ENCODE measurements at places on chromosomes 11 and 22.

DNA sequence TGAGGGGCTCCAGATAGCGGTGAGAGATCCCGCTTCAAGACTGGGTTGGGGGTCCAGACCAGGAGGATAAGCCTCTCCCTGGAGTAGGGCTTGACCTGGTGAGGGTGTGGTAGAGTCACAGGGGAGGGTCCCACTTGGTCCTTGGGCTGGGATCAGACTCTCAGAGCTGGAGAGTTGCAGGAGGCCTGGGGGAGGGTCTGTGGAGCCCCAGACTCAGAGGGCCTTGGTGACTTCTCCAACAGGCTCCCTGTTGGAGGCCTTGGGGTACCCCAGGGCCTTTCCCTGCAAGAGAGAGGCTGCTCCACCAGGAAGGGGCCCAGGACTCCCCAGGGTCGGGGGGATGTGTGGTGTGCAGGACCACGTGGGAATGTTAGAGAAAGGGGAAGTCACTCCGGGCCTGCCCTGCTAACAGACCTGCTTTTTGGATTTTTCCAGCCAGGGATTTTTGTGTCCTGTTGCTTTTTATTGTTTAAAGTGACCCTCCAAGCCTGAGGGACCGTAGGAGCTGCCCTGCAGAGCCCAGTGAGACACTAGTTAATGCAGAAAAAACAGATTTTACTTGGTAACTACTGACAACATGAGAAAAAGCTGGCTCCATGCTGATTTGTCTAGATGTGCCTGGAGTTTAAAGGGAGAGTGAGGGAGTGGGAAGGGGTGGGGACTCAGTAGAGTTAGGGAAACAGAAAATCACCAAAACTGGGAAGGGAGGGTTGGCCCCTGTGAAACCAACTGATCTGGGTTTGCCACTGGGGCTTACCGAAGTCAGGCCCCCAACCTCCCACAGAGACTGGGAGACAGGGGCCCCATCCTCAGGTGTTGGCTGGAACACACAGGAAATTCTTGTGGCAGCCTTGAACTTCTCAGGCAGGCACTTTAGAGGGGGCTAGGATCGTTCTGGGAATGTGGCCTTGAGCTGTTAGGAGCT lies 801 bp upstream of the TXNRD2 start:
- no peak for DNase-seq

GRCh38 chr11:88131764-88132470 lies 43.3 kb downstream of the RAB38 start:
- no peak for DNase-seq

DNA sequence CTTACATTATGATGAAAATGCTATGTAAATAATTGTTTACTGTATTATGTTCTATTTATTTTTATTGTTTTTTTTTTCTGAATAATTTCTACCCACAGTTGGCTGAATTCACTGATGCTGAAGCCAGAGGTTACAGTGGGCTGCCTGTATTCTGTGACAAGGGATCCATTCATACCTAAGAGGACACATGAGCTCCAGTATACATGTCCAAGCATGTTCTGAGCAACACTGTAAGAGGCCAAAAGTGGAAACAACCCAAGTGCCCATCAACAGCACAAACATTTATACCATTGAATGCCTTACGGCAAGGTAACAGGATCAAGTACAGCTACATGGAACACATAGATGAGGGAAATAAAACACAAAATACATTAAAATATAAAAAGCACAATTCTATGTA lies 1.4 kb upstream of the SRSF8 start:
- no peak for DNase-seq

GRCh38 chr11:89249196-89249595 lies 71.5 kb downstream of the TYR start:
- DNase-seq = no peak

DNA sequence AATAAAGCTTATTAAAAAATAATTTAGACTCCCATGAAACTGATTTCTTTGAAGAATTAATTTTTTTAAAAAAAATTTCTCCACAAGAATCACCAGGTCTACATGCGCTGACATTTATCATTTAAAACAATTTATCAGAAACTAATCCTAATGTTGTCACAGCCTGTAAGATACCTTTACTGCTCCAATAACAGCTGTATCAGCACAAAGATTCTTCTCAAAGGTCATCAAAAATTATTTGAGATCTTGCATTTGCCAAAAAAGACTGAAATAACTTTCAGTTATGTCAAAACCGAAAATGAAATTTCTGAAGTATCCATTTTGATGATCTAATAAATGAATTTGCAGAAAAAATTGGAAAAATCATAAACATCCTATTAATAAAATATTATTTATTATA lies 8.1 kb downstream of the KRTAP5-5 start:
- no peak for DNase-seq

DNA sequence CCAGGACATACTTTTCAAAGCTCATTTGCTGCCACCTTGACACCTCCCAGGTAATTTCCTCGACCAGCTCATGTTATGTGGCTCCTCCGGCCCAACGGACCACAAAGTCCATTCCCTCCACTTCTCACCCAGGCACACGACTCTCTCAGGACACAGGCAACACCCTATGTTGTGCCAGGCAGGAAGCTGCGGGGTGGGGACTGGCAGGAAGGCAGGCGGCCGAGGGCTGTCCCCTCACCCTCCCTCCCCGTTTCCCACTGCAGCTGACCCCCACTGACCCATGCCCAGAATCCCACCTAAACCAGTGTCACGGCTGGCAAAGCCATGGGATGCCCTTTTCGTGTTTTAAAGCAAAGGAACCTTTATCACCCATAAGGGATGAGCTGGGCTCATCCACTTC lies 20.8 kb downstream of the CELSR1 start:
- no peak for DNase-seq

- no peak for DNase-seq
These were observed 530.2 kb downstream of the DLG2 start for GRCh38 chr11:85096939-85097338.

DNA sequence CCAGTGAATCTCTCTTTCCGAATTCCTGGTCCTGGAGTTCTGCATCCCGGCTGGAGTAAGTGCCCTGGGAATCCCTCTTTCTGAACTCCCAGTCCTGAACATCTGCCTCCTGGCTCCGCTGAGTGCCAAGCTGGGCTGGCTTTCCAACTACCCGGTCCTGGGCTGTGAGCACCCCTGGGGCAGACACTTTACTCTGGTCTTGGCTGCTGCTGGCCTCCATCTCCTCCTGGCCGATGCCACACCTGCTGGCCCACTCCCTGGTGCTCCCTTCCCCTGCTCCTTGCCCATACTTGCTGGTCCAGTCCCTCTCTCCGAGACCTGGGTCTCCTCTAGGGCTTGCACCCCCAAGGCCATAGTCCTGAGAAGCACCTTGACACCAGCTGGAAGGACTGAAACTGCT lies 14.7 kb downstream of the TNKS1BP1 start:
- no peak for DNase-seq

DNA sequence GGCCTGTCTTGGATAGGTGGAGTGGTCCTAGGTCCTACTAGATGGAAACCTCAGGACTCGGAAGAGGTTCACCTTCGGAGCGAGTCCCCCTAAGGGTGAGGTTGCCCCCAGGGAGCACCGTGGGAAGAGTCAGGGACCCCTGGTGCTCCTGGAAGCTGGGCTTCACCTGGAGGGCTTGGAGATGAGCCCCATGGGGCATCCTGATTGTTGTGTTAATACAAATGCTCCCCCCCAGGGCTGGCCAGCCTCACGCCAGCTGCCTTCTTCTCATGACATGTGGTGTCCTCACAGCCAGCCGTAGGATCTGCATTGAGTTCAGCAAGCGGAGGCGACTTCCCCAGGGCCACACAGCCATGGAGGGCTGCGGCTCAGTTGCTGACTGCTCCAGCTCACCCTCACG lies 1487.5 kb downstream of the BRD1 start:
- DNase-seq = no peak

- DNase-seq = no peak
These were observed 136.9 kb upstream of the SYT13 start for GRCh38 chr11:45423036-45423435.

DNA sequence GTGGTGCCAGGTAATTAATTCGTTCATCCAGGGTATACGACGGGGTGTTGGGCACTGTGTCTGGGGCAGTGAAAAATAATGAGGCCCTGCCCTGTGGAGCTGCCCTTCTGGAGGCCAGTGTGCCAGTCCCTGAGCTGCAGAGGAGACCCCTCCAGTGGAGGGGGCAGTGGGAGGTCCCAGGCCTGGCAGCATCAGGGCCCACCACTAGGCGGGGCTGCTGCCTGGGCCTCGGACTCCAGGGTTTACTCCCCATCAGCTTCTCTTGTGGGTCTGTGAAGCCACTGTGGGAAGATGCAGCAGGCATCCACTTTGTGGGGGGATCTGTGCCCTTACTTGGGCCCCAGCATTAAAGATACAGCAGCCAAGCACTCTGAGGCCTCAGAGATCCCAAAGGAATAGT lies 17.4 kb upstream of the TMPRSS6 start:
- no peak for DNase-seq

GRCh38 chr11:19696073-19696472 lies 16.6 kb upstream of the NAV2 start:
- DNase-seq = no peak

DNA sequence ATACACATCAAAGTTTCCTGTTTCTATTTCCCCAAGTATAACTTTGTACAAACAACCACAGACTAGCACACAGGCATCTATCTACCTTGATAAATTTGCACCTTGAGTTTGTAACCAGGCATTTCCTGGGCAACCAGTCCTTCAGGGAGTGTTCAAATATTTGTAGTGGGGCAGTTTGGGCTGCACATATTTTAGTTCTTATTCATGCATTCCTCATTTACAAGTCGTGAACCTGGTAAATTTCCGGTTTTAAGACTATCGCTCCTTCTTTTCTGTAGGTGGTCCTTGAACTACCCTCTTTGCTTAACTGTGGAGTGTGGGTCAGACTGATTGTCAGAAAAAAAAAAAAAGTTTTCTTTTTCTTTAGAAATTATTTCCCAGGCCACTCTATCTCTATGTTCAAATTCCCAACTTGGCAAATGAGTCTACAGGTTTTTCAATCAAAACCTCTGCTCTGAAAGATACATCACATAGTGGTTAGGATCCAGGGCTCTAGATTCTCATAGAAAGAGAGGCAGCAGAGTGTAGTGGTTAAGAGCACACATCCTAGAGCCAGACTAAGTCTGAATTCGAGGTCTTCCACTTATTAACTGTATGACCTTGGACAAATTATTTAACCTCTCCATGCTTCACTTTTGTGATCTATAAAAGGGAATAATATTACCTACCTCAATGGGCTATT lies 201.5 kb downstream of the SOX6 start:
- DNase-seq = no peak

- no peak for DNase-seq
These were observed 18.3 kb upstream of the MICAL3 start for GRCh38 chr22:18042685-18043084.

DNA sequence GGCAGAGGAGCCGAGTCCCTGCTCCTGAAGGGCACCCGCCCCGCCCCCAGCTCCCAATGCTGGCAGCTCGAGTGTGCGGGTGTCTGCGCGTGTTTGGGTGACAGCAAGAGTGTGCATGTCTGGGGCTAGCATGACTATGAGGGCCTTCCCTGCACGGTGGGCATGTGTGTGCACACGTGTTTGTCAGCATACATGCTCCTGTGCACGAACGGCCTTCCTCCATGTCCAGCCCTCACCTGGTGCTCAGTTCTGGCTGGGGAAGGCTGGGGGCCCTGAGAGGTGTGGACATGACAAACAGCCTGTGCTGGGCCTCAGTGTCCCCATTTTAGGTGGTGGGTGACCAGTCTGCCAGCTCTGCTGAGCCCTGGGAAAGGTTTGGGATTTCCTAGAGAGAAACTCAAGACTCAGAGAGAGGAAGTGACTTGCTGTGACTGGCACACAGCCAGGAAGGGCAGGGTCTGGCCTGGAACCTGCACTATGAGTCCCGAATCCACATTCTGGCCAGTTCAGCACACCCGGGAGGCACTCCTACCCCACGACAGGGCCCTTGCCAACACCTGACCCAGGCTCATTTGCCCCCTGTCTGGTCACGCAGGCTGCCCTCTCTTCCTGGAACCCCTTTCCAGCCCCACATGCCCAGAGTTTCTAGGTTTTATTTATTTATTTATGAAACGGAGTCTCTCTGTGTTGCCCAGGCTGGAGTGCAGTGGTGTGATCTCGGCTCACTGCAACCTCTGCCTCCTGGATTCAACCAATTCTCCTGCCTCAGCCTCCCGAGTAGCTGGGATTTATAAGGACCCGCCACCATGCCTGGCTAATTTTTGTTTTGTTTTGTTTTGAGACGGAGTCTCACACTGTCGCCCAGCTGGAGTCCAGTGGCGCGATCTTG lies 3.3 kb upstream of the SHISA8 start:
- DNase-seq = no peak

- DNase-seq = no peak
These were observed 239.3 kb upstream of the POU2AF2 start for GRCh38 chr11:111006227-111006626.

GRCh38 chr22:39806109-39806508 lies 87.5 kb downstream of the ENTHD1 start:
- DNase-seq = no peak

DNA sequence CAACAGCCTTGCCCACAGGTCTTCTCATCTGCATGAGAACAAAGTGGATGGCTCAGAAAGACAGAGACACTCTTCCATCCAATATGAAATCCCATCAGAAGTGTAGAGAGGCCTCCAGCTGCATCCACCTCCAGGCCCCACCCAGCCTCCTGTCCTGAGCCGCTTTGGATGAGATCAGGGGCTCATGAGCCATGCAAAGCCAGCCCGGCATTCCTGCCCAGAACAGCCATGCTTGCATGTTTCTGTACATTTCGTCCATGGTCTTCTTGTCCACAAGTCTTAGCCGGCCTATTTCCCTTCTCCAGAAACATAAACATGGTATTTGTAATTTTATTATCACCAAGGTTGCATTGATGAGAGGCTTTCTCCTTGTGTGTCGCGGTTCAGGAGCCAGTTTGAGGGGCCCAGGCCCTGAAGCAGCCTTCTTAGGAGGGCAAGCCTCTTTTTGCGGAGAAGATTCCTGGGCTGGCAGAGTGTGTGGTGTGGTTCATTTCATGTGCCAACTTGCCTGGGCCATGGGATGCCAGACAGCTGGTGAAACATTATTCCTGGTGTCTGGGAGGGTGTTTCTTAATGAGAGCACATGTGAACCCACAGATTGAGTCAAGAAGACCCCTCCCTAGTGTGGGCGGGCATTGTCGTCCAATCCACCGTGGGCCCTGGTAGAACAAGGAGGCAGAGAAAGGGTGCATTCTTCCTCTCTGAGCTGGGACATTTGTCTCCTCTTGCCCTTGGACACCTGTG lies 928.9 kb downstream of the TBC1D22A start:
- no peak for DNase-seq

DNA sequence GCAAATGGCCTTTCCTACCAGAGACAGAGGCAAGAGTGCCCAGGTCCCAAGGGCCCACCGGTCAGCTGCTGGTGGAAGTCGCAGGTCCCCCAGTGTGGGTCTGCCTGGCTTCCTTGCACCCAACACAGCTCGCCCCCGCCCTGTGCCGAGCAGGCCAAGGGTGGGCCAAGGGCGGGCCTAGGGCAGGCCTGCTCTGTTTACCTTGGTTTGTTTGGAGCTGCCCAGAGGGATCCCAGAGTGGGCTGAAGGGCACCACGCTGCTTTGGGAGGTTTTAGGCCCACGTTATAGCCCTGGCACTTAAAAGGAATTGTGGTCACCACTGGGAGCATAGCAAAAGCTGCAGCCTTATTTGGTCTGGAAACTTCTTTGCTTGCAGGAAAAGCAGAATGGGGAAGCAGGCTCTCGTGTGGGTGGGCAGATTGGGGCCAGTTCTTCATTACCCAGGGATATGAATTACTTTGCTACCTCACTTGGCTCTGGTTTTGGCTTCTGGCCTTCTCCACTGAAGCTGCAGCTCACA lies 38.0 kb downstream of the MRGPRD start:
- DNase-seq = no peak

All from CD4-positive, alpha-beta T cell treated with Interleukin-4 for 4 hours (primary cell).